ENCODE measurements at places on chromosomes 3 and 15. TPM values are rescaled to one million over a fixed set of nuclear protein-coding genes. Genes with fewer than 3 reads are reported as not detected.
A peak's percentile ranks its signal among the peaks of the same experiment; 100 is the strongest.

DNA sequence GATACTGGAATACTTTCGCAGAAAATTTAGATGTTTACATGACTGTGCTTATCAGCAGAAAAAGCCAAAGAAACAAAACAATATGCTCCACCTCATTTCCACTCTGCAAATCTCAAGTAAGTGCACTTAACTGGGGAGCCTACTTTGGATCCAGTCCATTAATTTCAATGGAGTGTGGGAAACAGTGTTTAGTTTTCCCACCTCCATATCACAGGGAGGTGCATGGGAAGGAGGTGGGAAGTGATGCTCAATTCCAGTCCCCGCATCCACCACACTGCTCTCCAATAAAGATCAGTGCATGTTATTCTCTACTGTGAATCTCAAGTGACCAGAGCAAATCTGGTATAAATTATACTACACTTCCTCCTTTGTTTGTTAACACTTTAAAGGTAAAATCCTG is 2.9 kb downstream of the NEDD4 start:
- no peak for DNase-seq

Gene HYPK
- 12.8 TPM for polyA plus RNA-seq

Gene HCN4
- polyA plus RNA-seq, result not detected

- DNase-seq, result no peak
These were observed 127.5 kb downstream of the BDH1 start for GRCh38 chr3:197428117-197428801.

- DNase-seq, result no peak
These were observed 63.4 kb upstream of the FOXP1 start for GRCh38 chr3:71646971-71647370.

GRCh38 chr3:176584413-176585176 is 612.7 kb downstream of the TBL1XR1 start:
- no peak for DNase-seq

DNA sequence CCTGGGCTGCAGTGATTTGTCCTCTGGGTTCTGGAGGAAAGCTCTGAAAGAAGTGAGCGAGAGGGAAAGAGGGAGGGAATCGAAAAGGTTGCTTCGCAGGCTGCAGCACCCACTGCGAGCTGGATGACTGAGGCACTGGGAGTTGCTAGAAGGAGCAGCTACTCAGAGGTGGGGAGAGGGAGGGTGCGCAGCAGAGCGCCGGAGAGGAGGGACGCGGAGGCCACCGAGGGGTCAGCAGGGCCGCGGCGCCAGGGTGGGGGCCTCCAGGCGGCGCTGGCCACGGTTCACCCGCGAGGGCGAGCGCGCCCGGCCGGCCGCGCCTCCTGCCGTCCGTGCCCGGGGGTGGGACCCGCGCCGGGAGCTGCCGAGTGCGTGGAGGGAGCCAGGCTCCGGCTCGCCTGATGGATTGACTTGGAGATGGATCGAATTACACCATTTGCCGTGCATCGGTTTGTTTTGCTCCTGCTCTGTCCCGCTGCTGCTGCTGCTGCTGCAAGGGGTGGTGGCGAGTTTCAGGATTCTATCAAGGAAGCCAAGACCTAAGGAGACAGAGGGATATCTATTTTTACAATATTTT is at the start of gene SEMA6D:
SEMA6D (plus strand) TSS at position 470 of the 577 bp plus-strand sequence. CDS start 42,294 bp downstream, outside the sequence.
- peak; percentile 79 for DNase-seq

Gene ASB7
- 8.5 TPM for polyA plus RNA-seq

- DNase-seq, result no peak
These were observed 435 bp downstream of the ALDH1L1 start for GRCh38 chr3:126179825-126180476.

DNA sequence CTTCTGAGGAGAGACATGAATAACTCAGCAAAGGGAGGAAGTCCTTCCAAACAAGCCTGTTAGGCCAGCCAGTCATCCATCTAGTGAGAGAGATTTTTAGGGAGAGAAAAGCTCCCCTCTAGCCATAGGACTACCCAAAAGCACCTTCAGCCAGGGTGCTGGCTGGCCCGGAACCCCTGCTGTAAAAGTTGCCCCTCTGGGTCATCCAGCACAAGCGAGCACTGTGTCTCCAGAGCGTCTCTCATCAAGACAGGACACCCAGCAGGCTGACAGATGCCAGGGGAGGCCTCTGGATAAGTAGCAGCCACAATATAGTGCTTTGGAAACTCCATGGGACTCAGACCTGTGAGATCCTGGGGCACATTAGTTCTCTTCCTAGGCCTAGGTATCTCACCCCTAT is 24.5 kb downstream of the ANXA2 start:
- DNase-seq, result no peak

- DNase-seq, result no peak
These were observed 5.4 kb downstream of the VIPR1 start for GRCh38 chr3:42507761-42508335.

Gene EPB42
- polyA plus RNA-seq, result 2.5 TPM

- DNase-seq, result no peak
These were observed 26.8 kb downstream of the UBE2E1 start for GRCh38 chr3:23832523-23832922.

- DNase-seq, result no peak
These were observed 220.7 kb downstream of the TBL1XR1 start for GRCh38 chr3:176976586-176976985.

Gene KY
- 96.9 TPM for polyA plus RNA-seq

GRCh38 chr3:48696156-48696555 is 10.4 kb upstream of the NCKIPSD start:
- DNase-seq, result no peak

- no peak for DNase-seq
These were observed 30.8 kb downstream of the ACSBG1 start for GRCh38 chr15:78203346-78204225.

Gene APH1B
- 11.6 TPM for polyA plus RNA-seq

Gene LPP
- 12.7 TPM for polyA plus RNA-seq

Gene DNAH12
- 0.50 TPM for polyA plus RNA-seq

DNA sequence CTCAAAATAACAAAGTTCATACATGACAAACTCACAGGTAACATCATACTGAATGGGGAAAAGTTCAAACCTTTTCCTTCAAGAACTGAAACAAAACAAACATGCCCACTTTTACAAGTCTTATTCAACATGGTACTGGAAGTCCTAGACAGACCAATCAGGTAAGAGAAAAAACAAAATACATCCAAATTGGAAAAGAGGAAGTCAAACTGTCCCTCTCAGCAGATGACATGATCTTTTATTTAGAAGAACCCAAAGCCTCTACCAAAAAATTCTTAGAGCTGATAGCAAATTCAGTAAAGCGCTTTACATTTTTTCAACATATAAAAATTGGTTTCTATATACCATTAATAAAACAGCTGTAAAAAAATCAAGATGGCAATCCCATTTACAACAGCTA is 219.4 kb downstream of the STAG1 start:
- DNase-seq, result no peak

Gene CX3CR1
- polyA plus RNA-seq, result 6.7 TPM

Gene ATP2B2
- 7.1 TPM for polyA plus RNA-seq

DNA sequence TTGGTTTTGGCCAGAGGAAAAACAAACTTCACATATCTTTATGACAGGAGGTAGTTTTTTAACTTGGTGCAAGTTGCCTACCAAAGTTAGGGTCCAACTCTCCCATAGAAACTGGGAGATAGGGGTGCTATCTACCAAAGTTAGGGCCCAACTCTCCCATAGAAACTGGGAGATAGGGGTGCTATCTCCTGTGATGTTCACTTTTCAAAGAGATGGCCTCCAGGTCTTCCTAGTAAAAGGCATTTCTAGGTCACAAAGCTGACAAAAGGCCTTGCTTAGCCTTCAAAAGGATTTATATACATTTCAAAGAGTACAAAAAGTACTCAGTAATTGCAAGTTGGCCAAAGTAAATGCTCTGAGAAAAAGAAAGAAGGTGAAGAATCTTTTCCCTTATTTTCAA is 27.1 kb downstream of the IL1RAP start:
- DNase-seq, result no peak

GRCh38 chr3:40242216-40242615 is 67.3 kb upstream of the EIF1B start:
- no peak for DNase-seq

- DNase-seq, result no peak
These were observed 22.3 kb downstream of the WDR73 start for GRCh38 chr15:84631706-84632272.

DNA sequence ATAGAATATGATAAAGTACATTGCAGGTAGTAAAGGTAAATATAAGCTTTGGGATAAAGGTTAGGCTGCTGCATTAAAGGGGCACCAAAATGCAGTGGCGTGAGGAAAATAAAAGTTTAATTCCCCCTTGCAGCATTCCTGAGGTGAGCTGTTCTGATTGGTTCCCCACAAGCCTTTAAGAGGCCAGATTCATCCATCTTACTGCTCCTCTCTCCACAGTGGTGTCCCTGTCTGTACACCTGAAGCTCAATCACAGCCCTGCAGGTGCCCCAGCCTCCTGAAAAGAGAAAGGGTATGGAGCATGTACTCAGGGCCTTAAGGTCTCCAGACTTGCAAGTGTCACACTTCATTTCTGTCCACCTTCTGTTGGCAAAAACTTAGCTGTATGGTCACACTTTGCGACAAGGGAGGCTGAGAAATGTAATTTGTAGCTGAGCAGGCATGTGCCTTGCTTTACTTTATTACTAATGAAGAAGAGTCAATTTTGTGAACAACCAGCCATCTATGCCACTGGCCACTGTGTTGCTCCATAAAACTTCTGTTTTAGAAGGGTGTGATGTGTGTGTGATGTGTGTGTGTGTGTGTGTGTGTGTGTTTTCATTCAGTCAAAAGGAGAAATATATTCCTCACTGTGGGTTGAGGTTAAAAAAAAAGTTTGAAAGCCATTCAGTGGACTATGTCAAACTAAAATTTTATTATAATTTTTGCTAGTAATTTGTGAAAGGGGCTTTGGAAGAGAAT is 12.8 kb downstream of the LACTB start:
- DNase-seq, result no peak

DNA sequence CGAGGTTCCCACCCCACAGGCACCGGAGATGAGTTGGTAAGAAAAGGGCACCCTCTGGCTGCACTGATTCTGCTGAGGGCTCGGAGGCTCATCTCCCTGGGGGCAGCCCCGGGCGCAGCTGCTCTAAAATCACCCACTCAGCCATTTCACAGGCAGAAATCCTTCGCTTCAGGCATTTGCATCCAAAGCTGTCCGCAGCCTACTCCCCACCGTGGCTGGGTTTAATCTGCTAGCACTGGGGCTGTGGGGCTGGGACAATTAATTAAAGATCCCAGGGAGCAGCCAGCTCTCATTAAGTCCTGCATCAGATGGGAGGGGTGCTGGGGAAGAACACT is 104.3 kb upstream of the PRR20G start:
- no peak for DNase-seq

DNA sequence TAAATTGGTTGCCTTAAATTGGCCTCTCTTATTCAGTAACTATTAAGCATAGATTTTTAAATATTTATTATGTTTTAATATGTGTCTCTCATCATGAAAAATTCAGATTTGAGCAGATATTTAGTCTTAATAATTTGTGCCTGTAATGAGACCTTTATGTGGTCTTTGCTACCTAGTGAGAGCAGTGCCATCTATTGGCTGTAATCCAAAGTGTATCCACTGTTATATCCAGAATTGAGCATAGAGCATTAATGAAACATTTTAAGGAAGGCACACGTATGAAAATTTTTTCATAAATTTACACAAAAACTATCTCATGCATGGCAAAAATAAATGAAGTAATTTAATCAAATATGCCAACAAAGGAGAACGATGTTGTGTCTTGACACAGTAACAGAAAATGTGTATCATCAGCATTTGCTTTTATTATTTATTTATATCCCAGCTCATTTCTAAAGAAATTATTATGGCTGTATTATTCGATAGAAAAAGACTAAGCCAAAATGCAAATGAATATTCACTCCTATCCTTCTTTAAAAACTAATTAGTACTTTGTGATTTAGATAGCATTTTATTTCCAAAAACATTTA is 203.5 kb downstream of the RSRC1 start:
- DNase-seq, result peak; percentile 9

DNA sequence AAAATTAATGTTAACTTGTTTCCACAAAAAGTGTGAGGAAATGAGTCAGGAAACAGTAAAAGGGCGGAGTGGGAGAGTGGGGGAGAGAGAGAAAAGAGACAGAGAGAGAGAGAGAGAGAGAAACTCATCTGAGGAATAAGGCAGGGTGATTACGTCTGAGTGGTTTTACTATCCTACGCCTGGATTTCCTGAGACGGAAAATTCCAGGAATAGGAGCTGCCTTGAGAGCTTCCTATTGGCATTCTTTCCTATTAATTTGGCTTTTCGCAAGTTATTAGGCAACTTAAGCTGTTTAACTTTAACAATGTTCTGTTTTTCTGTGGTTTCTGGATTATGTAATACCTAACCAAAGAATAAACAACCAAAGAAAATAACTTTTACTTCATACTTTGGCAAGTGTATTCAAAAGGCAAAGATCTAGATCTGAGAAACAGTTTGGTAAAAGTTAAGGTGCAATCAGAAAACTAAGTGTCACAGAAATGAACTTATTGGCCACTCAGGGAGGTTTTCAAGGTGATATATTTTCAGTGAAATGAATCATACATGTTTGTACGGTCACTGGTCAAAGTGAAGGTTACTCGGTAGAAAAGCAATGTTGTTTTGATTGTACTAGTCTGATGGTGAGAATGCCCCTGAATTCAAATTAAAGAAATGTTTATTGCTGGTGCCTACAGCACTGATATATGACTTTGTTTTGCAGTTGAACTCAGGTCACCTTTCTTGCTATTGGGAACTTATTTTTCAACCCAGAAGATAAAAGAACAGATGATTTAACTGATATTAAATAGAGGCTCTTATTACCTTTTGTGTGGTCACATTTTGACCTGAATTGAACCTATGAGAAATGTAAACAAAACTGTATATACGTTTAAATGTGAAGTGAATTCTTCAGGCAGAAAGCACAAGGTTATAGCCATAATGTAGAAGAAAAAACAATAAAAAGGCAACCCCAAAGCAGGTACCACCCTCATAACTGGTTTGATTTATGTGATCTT is 39.9 kb upstream of the TNFSF10 start:
- peak; percentile 64 for DNase-seq

GRCh38 chr3:30608598-30608947 is 2.2 kb downstream of the TGFBR2 start:
- no peak for DNase-seq

DNA sequence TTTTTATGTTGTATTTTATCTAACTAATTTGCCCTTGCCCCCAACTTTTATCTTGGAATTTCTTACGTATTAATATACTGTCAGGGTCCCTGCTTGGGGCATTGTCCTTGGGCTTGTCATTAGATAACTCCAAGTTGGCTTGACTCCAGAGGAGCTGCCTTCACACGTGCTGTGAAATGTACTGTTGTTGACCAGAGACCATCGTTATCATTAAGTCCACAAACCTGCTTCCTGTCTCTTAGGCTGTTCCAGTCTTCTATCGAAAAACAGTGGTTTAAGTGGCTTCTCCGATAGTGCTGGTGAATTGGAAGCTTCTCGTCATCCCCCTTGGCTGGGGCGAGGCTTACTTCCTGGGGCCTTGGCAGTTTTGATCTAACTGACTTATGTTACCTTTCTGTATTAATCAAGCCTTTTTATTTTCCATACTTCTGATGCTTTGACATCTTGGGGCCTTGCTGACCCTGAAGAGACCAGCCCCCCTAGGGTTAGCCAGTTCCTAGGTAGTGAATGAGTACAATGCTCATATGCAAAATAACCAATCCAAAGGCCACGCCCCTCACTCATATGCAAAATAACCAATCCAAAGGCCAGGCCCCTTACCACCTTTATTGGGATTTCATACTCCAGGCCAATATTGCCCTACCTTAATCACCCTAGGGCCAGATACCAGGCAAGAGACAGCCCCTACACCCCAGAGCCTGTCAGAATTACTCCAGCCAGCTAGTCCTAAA is 164.5 kb downstream of the IGF1R start:
- no peak for DNase-seq

GRCh38 chr3:186644683-186645082 is 4.5 kb downstream of the FETUB start:
- no peak for DNase-seq

GRCh38 chr3:179558742-179559364 is 3.9 kb upstream of the ACTL6A start:
- peak; percentile 64 for DNase-seq

- no peak for DNase-seq
These were observed 13.8 kb downstream of the ZIC4 start for GRCh38 chr3:147392625-147392946.
